Esophagus squamous epithelium (tissue), 5 donors: ENCODE measurements at places on chromosomes 3 and 15.

GRCh38 chr3:65871305-65872141, 167.2 kb downstream of the MAGI1 start:
- DNase-seq = no peak

GRCh38 chr3:78176869-78177268, 1137.0 kb downstream of the ROBO2 start:
- DNase-seq = no peak

DNA sequence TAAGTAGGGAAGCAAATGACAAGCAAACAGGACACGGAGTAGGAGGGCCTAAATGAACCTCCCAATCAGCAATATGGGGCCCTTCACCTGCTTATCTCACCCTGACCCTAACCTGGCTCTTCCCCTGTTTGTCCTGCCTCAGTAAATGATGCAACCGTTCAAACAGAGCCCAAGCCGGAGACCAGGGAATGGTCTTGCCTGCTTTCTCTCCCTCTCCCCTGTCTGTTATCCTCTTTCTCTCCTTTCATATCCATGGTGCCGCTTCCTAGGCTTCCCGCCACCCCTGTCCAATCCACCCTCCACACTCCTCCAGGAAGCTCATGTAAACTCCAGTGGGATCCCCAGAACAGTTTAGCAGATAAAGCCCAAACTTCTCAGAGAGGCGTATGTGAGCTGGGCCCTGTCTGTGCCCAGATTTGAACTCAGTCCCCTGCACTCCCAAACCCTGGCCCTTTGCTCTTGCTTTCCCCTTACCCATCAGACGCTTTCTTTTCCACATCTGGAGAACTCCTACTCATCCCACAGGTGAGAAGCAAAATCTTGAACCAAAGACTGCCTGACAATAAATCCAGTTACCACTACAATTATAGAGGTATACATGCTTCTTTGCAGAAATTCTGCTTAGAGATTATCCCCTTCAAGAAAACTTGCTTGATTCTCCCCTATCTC, 45.7 kb upstream of the STT3B start:
- no peak for DNase-seq

DNA sequence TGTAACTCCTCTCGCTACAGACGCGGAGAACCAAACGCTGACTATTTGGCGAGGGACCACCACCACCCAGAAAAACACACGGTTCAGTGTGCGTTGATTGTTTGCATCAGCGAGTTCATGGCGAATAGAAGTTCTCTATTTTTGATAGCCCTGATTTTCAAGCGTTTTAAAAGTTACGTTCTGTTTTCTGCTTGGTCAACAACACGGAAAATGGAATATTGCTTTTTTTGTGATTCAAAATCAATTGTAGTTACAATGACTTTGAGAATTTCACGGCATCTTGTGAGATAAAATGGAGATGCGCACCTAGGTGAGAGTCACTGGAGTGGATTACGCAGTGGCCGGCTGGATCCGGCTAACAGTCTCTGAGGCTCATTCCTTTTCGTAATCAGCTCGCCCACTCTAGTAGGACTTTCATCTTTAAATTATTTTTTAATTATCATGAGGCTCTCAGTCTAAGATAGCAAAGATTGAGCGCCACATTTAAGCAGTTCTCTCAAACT, 54.8 kb downstream of the CCDC54 start:
- no peak for DNase-seq

- DNase-seq = no peak
Measured at GRCh38 chr15:78565951-78566774, 843 bp downstream of the CHRNA5 start.

DNA sequence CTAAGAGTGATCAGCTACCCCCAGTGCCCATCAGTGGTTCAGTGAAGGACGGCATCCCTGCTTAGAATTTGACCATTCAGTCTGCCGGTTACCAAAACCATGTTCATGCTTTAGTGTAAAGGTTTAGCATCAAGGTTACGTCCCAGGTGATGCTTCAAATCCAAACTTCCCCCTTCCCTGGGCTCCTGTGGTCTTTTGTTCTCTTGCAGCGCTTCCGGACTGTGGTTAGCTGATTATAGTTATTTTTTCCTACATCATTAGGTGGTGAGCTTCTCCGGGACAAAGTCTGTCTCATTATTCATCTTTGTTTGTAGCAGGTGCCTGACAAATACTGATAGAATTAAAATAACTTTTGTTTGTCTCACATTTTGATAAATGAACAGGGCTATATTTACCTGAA, 28.3 kb upstream of the MYZAP start:
- DNase-seq = no peak

DNA sequence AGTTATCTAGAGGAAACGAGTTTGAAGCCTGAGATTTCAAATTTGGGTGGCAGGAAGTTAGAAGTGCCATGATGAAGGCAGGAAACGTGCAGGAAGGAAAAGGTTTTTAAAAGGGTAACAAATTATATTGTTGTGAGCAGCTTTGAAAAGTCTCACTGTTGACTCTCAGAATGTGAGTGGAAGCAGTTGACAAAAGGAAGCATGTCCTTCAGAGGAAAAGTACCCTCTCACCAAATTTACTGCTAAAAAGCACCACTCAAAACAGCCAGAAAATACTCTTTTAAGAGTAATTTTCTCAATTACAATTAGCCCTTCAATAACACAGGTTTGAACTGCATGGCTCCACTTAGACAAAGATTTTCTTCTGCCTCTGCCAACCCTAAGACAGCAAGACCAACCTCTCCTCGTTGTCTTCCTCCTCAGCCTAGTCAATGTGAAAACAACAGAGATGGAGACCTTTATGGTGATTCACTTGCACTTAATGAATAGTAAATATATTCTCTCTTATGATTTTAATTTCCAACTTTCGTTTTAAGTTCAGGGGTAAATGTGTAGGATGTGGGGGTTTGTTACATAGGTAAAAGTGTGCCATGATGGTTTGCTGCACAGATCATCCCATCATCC, 117.1 kb upstream of the LIPC start:
- no peak for DNase-seq

DNA sequence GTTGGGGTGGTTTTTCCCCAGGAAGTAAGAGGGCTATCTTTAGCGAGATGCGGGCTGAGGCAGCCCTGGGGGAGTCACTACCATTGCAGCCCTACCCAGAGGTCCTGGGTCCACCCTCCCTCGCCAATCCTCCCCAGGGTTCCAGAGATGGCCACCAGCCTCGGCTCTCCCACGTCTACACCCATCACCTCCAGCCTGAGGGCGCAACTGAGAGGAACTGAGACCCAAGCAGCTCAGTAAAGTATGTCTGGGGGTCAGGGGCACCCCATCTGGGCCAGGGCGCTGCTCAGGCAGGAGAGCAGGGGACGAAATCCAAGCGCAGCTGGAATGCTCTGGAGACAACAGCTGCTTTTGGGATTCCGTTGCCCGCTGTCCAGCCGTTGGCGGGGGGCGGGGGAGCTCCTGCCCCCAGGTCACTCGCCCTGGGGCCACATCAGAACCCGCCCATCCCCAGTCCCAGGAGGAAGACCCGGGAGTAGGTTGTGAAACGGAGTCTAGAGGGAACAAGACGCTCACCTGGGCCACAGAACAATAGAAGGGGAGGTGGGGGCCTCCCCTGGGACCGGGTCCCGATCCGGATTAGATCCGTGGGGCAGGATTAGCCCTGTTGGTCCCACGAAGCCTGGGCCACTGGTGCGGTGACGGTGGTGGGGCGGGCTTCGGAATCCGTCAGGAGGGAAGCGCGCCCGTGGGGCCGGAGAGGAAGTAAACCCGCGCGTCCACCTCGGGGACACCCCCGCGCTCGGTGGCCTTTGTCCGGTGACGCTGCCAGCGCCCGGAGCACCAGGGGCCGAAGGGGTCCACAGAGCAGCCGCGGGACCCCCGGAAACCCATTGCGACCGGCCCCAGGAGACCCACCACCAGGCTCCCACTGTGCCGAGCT, 1.4 kb upstream of the NDUFAF3 start:
- no peak for DNase-seq

- no peak for DNase-seq
Measured at GRCh38 chr15:68679161-68679560, 100.4 kb downstream of the CORO2B start.

- DNase-seq = no peak
Measured at GRCh38 chr3:53261712-53262111, 5.9 kb upstream of the TKT start.

- DNase-seq = no peak
Measured at GRCh38 chr3:28623106-28623505, 274.5 kb upstream of the AZI2 start.

DNA sequence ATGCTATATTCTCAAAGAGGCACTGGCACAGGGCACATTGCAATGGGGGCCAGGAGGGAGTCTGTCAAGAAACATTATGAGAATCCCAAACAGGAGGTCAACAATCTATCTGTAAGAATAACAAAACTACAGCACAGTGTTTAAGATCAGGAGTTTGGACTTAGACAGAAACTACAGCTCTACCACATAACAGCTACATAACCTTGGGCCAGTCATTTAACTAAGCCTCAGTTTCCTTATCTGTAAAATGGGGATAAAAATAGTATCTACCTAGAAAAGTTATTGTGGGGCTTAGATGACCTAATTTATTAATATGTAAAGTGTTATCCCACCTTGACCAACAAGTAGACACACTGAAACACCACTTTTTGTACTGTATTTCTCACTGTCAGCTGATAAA, 9.9 kb downstream of the B4GALT4 start:
- no peak for DNase-seq

DNA sequence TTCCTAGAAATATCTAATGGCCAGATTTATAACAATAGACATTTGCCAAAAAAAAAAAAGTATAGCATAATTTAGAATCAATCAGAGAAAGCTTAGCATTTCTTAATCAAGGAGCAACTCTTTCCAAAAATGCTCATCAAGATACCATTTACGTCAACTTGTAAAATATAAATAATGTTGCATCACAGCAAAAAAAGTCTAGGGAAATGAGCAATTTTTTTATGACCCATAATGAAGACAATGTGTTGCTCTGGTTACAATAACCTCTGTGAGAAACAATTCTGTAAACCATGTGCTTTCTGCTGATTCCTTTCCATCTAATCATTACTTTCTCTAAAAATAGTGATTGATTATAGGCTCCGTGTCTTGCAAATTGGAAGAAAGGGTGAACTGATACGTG, 36.3 kb downstream of the KBTBD8 start:
- no peak for DNase-seq

GRCh38 chr3:71194785-71195184, 388.7 kb downstream of the FOXP1 start:
- no peak for DNase-seq

- no peak for DNase-seq
Measured at GRCh38 chr15:101679806-101680205, 27.6 kb upstream of the TM2D3 start.

DNA sequence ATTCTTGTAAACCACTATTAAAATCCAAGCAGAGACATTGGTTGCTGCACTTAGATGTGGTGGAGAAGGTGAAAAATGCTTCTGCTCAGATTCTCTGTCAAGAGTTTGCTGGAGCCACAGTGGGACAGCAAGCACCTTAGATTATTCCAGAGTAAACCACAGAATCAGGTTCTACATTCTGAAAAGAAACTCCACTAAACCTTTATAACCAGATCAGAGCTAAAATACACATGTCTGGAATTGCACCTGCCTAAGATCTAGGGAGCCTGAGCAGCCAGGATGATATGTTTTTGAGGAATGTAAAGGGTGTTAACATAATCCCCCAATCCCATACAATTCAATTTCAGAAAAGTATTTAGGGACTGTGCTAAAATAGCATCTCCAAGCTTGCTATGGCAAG, at the start of gene ZPLD1:
Gene ZPLD1, plus strand, starts transcription at position 301 of the 400 bp plus-strand sequence. CDS start 3,473 bp downstream, outside the sequence.
- DNase-seq = no peak
